PC-3 (cell line): ENCODE measurements at places on chromosomes 7 and 10.

DNA sequence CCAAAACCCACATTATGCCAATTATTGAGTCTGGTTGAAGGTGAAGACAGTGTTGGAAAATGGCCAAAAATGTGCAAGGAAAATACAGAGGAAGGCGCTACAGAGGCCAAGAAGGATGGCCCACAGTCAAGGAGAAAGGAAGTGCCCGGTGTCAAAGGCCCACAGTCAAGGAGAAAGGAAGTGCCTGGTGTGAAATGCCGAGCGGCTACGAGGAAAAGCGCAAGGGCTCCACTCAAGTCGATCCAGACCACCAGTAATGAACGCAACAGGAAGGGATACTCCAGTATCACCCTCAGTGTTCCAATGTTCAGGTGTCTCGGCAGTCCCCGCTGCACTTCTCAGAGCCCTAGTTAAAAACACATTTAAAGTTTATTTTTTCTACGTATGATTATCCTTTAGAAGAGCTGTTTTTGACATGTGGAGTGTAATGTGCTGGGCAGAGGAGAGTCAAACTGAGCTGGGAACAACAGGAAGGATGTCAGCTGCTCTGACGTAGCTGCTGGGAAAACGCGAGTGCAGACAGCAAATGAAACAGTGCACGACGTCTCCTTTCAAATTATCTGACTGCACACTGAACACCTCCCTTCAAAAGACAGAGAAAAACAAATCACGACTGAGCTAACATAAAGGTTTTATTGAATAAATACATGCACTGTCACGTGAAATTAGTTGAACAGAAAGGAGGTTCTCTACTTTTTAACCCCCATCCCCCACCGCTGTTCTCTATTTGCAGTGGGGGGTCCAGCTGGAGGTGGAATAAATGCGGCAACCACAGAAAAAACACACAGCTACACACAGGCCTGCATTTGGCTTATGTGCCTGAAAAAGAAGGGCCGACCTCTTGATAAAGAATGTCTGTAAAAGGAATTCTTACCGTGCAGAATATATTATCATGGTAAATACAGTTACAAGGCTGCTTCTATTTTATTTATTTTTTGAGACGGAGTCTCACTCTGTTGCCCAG, 26.1 kb upstream of the NCAPG2 start:
- DNase-seq = no peak

DNA sequence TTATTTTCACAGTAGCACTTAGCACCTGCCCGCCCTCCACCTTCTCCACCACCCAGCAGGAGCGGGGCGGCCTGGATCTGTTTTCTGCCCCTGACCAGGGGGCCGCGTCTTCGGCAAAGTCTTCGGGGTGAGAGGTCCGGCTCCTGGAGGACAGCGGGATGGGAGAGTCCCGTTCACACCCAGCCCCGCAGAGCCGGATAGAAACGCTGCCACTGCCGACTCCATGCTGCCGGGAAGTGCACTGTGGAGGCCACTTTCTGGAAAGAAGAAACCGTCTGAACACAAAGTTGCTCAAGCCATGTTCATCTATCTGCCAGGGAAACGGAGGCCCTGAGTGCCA, 14.5 kb upstream of the ZNF273 start:
- DNase-seq = no peak

GRCh38 chr10:126905776-126906703, 812 bp downstream of the DOCK1 start:
- no peak for DNase-seq

DNA sequence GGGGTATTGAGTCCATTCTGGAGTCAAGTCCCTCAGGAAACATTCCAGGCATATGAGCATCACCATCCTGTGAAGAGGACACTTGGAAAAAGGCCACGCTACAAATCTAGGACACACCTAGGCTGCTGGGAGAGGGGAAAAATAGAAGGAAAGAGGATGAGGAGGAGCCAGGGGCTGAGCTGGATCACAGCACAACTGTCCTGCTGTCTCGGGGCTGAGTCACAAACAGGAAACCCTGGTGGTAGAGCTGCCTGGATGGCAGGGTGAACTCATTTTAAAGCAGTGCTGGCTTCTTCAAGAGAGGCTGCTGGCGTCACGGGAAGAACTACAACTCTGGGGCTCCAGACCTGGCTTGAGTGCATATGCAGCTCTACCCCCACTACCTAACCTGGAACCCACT, 151.5 kb downstream of the RNF216 start:
- peak; percentile 85 for DNase-seq
